Stimulated activated CD8-positive, alpha-beta memory T cell treated with anti-CD3 and anti-CD28 coated beads, Interleukin-12 subunit alpha, Interleukin-12 subunit beta, amount 100 ng/mL, for 4 hours (primary cell): ENCODE measurements at places on chromosomes 1 and 21.
A peak's percentile ranks its signal among the peaks of the same experiment; 100 is the strongest.

GRCh38 chr1:178818416-178818815, 52.5 kb downstream of the ANGPTL1 start:
- DNase-seq: no peak

DNA sequence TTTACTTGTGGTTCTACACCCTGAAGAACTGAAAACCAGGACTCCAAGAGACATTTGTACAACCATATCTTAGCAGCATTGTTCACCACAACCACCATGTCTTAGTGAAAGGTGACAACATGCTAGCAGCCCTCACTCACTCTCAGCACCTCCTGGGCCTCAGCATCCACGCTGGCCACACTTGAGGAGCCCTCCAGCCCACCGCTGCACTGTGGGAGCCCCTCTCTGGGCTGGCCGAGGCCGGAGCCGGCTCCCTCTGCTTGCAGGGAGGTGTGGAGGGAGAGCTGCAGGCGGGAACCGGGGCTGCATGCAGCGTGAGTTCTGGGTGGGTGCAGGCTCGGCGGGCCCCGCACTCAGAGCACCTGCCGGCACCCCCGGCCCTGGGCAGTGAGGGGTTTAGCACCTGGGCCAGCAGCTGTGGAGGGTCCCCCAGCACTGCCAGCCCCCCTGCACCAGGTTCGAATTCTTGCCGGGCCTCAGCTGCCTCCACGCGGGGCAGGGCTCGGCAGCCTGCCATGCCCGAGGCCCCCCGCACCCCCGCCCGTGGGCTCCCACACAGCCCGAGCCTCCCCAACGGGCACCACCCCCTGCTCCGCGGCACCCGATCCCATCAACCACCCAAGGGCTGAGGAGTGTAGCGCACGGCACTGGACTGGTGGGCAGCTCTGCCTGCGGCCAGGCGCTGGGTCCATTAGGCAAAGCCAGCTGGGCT, 9.2 kb downstream of the C1orf159 start:
- no peak for DNase-seq

GRCh38 chr1:204846546-204846945, 24.1 kb upstream of the NFASC start:
- DNase-seq: no peak

DNA sequence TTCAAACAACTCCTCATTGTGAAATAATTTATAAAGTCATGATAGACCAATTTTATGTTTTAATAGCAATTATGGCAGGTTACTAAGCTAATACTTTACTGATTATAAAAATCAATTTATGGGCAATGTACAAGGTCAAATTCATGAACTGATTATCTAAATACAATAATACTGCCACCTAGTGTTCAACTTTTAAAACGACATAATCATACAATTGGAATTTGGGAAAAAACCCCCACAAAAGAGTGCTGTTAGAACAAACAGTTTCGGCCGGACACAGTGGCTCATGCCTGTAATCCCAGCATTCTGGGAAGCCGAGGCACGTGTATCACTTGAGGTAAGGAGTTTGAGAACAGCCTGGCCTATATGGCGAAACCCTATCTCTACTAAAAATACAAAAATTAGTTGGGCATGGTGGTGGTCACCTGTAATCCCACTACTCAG, 14.0 kb downstream of the GTF2B start:
- DNase-seq: no peak

DNA sequence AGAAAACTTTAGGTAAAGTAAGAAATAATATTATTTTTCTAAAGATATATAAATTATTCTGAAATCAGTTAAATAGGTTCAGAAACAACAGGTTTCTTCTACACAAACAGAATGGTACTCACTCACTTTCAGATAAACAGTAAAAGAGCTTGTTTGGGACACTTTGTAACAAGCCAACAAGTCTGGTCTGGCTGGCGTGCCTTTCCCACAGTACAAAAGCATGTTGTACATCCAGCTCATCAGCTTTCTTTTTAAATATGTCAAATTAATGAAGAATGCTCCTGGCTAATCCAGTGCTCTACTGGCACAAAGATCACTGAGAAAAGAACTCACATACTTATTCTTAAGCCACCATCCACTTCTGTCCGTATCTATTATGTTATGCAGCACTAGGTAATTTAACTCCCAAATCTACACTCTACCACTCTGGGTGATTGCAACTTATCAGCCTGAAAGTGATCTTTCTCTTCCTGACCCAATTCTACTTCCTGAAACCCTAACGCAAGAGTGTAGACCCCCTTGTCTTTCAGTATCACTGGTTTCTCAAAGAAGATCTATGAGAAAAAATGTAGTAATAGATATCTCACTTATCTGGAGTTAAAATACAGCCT, 32.6 kb downstream of the TRIT1 start:
- DNase-seq: no peak

DNA sequence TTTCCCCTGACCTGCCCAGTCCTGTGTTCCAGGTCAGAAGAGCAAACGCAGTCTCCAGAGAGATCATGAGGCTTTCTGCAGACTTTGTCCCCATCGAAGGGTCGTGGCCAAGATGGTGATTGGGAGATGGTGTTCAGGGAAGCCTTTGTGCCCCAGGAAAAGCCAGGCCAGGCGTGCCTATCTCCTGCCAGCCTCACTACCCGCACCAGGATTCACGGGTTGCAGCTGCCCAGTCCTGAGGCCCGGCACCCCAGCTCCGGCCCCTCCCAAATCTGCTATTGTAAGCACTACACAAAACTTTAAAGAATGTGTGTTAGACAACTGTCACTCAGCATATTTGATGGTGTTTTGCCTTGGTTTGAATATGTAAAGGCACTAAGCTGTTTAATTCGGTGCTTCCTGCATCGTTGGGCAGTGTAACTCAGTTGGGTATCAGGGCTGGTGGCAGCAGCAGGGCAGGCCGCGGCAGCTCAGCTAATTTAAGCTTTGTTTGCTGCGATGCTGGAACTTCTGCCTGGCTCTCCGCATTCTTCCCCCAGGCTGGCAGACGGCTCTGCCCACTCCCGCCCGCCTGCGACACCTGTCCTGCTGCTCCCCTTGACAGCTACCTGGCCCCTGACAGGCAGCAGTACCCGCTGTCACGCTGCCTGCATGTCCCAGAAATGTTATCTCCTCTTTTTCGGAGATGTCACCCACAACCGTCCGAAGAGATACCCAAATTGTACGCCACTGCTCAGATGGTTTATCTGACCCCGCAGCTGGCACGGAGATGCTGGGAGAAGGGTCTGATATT, 209.0 kb upstream of the VAMP3 start:
- DNase-seq: no peak

- DNase-seq: no peak
Measured at GRCh38 chr1:228802386-228803220, 67.3 kb downstream of the RHOU start.

DNA sequence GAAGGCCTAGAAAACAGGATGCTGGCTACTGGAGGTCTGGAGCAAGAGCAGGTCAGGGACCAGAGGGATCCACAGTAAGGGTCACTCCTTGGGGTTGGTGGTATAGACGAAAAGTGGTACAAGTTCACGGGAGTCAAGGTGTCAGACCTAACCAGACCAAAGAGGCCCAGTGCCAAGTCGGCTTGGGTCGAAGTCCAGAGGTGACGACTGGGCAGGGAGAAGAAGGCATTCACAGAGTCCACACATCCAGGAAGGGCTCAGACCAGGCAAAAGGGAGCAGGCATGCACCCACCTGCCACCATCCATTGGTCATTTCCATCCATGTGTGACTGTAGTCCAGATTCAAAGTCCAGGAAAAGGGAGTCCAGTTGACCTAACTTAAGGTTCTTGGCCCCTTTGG, 27.1 kb upstream of the SYT6 start:
- no peak for DNase-seq

DNA sequence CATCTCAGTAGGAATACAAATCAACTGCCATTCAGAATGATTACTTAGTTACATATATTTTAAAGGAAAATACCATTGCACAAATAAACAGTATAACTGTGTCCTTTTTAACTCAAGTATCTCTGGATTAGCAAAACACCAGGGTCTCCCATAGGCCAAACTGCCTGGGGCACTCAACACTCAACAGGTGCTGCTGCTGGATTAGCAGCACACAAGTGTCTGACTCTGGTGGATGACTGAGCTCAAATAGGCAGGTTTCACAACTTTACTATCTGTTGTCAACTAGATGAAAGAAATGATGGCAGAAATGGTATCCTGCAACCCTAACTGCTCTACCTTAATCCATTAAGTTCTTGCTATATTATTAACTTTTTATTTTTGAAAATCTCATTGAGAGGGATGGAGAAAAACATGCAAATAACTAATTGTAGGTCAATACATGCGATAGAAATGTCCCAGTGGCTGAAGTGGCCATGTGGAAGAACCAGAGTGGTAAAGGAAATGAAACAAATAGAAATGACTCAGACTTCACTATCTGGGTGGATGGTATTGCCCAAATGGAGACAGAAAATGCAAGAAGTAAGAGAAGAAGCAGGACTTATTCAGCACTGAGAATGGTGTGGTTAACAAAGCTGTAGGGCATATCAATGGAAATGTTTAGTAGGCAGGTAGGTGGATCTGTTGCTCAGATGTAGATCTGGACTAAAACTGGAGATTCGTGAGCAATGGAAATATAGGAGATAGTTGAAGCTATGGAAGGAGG, 90.8 kb upstream of the CCDC190 start:
- no peak for DNase-seq

GRCh38 chr1:8423692-8424538, 106.0 kb downstream of the SLC45A1 start:
- DNase-seq: peak; percentile 33

DNA sequence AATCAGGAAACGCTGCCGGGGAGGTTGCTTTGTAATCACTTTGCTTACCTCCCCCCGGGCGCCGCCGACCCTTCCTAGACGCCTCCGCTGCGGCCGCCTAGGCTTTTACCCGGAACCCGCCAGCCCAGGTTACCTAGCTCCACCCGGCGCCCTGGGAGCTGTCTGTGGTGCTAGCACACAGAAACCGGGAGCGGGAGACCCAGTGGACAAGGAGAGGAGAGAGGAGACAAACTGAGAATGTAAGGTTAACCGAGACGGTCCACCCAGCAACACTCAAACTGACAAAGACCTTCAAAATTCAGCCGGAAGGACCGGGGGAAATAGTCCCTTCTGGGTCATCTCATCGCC, 9.8 kb downstream of the BARHL2 start:
- no peak for DNase-seq

GRCh38 chr21:37006486-37007291, at the start of gene RIPPLY3:
TSS of gene RIPPLY3 (plus strand) at chr21:37006702. CDS start at chr21:37006773, 71 bp downstream.
- DNase-seq: no peak

- DNase-seq: no peak
Measured at GRCh38 chr21:37757606-37758376, 158.5 kb downstream of the KCNJ6 start.

DNA sequence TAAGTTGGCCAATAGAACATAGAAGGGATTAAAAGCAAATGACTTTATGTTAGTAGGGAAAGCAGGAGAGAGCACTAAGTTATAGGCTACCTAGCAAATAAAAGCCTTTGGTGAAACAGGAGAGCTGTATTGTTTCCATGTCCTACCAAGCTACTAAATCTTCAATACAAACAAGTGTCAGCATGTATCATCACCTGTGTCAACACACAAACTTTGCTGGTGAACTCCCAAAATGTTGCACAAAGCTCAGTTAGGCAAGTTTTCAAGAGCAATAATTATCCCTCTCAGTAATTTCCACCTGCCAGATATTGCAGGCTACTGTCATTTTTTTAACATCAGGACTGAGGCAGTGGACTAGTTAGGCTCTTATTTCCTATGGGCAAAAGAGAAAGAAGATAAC, 77.7 kb upstream of the ADAM30 start:
- DNase-seq: no peak

DNA sequence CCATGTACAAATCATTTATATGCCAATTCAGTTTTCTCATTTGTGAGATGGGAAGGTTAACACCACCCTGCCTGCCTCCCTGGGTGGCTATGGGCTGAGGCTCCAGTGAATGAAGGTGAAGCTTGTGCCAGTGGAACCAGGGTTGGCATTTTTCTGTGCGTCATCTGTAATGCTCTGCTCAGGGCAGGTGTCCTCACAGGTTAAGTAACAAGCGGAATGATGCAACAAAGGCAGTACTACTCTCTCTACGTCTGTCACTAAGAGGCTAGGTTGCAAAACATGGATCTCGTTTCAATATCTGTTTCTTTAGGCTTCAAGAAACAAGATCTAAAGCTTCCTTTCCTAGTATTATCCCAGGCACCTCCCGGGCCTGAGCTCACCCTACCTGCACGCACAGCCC, 67.0 kb upstream of the ZNF648 start:
- no peak for DNase-seq

DNA sequence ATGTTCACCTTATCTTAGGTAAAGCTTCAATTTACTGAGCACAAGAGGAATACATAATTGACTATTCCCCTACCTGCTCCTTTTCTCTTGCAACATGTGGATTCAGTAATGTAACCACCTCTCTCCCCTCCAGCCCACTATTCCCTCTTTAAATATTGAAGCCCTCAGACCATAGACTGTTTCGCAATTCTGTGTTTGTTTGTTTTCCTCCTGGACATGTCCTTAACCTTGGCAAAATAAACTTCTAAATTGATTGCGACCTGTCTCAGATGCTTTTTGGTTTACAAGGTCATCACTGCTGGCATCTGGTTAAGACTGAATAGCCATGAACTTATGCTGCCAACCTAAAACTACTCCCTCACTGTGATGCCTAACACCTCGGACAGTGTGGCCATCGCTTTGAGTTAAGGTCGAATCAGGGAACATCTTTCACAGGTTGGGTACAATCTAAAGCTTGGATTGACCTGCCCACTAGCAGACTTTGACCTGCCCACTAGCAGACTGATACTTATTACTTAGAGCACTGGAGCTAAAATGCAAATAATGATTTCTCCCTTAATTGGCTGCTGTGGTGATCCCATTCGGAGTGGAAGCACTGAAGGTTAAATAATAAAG, 10.2 kb upstream of the CDC42BPA start:
- DNase-seq: no peak

DNA sequence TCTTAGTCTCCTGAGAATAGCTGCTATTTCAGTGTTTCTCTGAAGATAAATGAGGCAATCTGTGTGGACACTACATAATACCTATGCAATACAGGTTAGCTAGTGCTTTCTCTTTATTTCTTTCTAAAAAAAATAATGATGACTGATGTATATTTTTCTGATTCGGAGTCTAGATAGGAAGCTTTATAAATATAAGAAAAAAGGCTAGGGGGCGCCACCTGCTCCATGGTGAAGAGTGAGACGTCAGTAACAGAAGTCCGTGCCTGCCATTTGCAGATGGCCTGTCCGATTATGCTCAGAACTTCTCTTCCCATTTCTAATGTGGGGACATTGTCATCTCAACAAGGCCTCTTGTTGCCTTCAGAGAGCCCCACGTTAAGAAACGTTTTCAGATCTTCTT, 26.4 kb downstream of the QSOX1 start:
- no peak for DNase-seq

DNA sequence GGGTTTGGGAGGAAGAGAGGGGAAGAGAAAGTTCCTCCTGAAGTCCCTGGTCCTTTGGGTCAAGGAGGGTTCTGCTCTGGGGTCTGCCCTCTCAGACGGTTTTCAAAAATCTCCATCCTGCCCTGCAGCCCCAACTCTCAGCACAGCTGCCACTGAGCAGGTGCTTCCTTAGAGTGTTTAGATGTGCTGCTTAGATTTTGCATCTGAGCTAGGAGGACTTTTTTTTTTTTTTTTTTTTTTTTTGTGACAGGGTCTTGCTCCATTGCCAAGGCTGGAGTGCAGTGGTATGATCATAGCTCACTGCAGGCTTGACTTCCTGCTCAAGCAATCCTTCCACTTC, 324.9 kb upstream of the POU3F1 start:
- DNase-seq: no peak

- DNase-seq: no peak
Measured at GRCh38 chr1:69524015-69524414, 43.7 kb upstream of the LRRC7 start.

- no peak for DNase-seq
Measured at GRCh38 chr1:178101654-178102053, 7.8 kb downstream of the RASAL2 start.
